Fibroblast of skin of left quadriceps (primary cell): ENCODE measurements at places on chromosomes 5 and 9.

DNA sequence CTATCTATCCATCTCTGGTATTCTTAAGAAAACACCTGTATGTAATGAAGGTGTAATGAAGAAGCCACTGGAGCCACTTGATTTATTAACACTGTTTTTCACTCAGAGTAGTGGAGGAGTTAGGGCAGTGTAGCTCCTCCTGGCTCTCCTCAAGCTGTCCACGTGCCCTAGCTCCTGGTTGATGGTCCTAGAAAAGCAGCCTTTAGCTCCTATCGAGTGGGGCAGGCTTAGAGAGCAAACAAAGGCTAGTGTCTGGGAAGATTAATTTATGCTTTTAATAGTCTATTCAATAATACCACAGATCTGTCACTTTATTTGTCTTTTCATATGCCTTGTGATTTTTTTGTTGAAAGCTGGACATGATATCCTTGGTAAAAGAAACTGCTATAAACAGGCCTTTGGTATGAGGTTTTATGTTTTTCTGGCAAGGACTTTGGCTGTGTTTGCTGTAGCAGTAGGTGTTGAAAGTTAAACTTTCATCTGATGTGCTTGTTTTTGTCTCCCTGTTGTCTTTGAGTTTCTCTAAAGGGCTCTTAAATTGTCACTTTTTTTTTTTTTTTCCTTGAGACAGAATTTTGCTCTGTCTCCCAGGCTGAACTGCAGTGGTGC, 141.1 kb downstream of the GCNT1 start:
- no peak for DNase-seq

- DNase-seq = no peak
Observed at GRCh38 chr5:114363837-114364236, 2.0 kb downstream of the KCNN2 start.

DNA sequence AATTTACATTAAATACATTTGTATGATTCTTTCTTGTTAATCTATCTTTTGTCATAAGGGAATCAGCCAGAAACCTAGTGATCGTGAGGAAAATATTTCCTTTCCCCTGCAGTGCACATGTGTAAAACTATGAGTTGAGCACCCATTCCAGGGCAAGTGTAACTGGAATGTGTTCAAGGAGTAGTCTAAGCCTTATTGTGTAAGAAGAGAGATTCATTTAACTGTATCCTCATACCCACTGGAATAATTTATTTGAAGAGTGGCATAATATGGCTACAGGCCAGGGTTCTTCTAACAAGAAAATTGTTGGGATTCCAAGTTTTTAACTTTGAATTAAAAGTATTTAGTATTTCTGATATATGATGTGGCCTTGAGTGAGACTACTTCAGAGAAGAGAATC, 1692.7 kb downstream of the EFNA5 start:
- DNase-seq = no peak

DNA sequence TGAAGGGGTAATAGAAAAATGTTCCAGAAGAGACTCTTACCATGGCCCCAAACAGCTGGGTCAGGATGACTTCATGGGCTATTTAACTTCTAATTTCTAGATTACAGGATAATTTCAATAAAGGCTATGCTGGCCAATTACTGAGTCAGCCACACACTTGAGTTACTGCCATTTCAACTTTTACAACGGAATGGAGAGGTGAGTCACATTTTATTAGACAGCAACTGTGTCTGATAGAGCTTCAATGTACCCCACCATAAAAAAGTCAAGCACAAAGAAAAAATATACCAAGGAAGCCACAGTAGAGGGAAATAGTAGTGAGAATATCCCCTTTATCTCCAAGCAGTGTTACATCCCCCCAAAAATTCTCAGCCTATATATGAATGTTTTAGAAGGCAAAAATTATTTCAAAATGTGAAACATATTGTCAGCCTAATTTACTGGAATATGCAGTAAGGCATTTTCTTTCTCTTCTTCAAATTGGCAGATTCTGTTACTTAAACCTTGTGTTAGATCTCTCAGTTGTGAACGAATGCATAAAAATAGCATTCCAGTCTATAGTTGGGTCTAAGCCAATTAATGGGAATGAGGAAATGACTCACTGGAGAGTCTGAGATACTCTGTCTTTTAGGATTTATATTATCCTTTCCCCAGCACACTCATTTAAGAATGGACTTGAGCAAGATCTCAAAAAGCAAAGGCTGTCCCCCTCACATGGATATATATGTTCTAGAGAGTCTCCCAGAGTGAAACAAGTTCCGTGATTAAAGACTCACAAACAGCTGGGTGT, 47.1 kb upstream of the RAI14 start:
- peak; percentile 97 for DNase-seq

DNA sequence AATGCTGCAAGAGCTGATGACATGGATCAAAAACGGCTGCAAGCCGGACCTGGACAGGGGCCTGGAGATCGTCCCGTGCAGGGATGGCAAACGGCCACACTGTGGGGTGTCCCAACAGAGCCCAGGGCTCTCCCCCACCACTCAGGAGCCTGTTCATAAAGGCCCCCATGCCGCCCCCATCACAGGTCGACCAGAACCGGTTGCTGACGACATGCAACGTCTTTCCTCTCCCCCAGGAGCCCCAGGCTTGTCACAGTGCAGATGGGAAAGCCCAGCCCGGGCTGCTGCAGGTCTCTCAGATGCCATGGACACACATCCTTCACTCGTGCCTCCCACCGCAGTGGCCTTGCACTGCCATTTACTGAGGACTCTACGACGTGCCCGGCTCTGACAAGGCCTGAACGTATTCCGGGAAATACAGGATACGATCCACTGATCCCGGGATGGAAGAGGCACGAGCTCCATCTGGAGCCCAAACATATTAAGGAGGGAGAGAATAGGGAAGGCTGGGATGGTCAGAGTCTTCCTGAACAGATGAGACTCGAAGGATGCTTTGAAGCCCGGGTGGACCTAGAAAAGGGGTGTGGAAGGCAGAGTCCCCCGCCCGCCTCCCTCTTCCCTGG, 76.5 kb upstream of the SARDH start:
- no peak for DNase-seq

DNA sequence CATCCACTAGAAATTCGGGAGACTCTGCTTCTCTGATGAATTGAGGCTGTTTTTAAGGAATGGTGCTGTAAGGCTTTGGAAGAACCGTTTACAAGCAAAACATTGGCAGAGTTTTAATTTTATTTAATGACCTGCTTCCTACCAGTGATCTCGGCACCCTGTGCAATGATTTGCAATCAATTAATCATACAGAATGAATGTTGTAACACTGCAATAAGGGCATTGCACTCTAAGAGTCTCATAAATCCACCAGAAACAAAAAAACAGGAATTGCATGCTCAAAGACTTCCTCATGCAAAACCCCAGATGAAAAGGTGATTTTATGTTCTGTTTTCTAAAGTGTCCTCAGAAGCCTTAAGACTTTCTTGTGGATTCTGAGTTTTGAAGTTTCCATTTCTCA, 295.7 kb downstream of the ARHGEF28 start:
- DNase-seq = no peak

DNA sequence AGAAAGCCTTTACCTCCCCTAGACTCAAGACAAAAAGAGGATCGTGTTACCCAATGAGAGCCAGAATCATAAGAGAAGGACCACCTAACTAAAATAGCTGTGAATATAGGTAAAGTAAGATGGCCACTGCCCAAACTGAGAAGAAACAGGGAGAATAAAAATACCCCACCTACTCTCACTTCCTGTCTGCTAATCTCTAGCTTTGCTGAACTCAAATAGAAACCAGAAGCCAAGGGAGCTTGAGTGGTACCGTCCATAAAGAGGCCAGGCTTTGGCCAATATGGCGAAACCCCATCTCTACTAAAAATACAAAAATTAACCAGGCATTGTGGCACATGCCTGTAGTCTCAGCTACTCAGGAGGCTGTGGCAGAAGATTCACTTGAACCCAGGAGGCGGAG, 123.0 kb upstream of the FST start:
- DNase-seq = no peak

DNA sequence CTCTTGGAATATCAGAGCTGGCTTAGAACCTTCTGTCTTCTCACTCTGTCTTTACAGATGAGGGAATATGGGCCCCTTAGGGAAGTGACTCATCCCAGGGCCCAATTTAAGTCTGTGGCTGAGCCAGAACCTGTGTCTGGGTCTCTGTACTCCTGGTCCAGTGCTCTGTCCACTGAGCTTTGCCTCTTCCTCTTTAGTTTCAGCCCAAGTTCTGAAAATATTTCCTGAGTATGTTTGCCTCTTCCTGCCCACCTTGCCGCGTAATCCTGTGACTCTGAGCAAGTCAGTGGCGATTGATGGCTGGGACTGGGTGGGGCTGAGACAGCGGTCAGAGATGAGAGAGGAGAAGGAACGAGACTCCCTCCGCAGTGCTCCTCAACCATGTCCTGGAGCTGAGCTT, 7.8 kb downstream of the IER5L start:
- DNase-seq = no peak

GRCh38 chr5:7678030-7678429, 172.9 kb downstream of the CFAP90 start:
- DNase-seq = no peak

DNA sequence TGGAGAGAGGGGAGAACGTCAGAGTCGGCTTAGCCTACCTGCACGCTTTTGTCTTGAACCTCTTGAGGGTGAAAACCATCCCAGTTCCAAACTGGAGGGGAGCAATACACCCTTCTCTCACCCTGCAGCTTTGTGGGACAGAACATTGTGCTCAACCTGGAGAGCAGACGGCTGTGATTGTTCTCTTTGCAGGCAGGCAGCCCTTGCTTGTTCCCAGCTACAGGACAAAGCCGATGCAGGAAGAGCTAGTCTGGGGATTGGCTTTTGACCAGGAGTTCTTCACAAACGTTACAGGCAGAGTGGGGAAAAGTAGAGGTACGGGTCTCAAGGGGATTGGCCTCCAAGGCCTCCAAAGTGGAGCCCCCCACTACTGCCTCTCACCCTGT, 33.9 kb upstream of the ARHGAP26 start:
- DNase-seq = no peak

- no peak for DNase-seq
Observed at GRCh38 chr9:3856592-3856991, 330.8 kb upstream of the RFX3 start.

- DNase-seq = no peak
Observed at GRCh38 chr9:117403403-117403811, 11.4 kb downstream of the ASTN2 start.

DNA sequence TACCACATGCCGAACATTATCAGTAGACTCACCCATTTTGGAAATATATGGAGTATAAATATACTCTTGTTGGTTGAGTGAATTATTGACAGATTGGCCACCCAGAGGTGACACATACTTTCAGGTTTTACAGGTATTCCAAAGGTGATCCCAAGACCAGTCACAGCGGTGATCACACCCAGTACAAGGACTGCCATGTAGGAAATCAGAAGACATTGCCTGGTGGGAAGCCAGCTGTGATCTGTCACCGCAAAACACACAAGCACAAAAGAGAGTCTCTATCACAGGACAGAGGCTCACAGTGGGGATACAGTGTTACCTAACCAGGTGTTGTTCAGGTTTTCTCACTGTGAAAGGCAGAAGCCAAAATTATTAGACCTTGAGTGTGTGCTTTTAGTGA, 15.8 kb downstream of the BTF3 start:
- no peak for DNase-seq

DNA sequence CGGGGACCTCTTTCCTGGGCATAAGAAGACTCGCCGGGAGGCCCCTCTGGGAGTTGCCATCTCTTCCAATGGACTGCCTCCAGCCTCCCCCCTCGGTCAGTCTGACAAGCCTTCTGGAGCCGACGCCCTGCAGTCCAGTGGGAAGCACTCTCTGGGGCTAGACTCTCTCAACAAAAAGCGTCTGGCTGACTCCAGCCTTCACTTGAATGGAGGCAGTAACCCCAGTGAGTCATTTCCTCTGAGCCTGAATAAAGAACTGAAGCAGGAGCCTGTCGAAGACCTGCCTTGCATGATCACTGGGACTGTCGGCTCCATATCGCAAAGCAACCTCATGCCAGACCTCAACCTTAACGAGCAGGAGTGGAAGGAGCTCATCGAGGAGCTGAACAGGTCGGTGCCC, 28.4 kb upstream of the LTC4S start:
- peak; percentile 36 for DNase-seq

GRCh38 chr5:29939988-29940387, 1253.5 kb upstream of the CDH6 start:
- no peak for DNase-seq

GRCh38 chr9:105278751-105279150, 34.3 kb downstream of the SLC44A1 start:
- no peak for DNase-seq

GRCh38 chr5:23473915-23474314, 33.5 kb upstream of the PRDM9 start:
- no peak for DNase-seq

DNA sequence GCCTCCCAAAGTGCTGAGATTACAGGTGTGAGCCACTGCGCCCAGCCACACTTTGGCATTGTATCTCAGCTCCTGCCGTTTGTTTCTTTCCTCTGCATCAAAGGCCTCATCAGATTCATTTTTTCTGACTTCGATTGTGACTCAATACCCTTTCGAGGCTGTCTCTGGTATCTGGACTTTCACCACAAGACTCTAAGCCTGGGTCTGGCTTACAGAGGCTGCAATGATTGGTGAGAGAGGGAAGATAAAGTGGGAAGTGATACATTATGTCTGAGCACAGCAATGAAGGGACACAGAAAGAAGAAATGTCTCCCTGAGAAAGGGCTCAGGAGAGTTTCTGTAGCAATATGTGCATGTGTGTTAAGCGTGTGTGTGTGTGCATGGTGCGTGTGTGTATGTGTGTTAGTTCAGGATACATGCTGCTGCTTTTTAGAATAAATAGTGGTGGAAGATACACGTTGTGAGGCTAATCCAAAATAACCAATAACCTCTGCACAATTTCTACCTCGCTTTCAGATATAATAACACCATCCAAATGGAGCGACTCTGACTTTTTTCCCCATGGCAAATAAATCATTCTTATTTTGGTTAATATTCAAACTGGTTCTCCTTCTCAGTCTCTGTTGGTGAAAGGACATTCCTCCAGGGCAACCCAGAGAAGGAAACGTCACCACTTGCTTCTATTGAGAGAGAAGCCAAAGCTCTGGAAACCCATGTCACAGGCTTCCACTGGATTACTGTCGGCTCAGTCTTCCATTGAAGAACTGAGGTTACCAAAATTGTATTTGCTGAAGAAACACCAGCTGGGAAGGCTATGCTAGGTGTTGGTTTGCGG, 8.1 kb upstream of the DAB2 start:
- DNase-seq = no peak

DNA sequence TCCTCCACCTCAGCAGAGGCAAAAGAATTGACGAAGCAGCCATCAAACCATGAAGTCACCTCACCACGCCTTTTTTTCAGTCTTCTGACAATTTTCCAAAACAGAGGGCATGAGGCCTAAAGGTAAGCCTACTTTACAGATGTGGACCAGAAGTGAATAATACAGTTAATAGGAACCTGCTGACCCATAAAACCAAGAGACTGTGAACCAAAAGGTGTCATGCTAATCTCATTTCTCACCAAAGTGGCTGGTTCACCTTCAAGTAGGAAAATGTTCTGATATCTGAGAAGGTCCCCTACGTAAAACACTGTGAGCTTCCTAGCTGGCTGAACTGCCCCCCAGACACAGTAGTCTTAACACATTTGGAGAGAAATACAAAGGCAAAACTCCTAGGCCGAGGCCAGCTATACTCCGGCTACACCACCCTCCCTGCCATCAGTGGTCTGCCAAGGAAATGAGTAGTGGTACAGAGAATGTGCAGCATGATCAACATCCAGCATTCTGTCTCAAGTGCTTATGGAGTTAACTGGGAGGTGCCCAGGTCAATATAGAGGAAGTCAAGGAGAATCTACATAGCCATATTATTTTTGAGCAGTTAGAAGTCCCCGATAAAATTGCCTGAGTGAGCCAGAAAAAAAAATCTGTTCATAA, 19.3 kb upstream of the F2RL2 start:
- no peak for DNase-seq
